ENCODE measurements at places on chromosomes 5 and 9.

- no peak for DNase-seq
Observed at GRCh38 chr9:109064963-109065702, 51.8 kb upstream of the CTNNAL1 start.

DNA sequence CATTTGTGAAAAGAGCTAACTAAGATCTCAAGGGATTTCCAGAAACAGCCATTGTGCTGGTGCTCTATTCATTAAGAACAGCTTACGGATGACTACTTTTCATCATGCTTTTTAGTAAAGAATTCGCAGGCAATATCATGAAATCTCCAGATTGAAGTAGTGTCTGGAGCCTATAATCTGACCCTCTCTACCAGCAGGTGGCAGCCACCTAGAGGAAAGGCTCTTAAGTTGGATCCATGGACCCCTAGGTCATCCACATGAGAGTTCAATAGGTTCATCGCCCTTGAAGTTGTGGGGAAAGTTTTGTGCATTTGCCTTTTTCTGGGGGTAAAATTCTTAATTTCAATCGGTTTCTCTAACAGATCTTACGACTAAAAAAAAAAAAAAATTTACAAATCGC lies 82.3 kb downstream of the SLC1A3 start:
- DNase-seq = no peak

- no peak for DNase-seq
Observed at GRCh38 chr5:102536323-102536928, 37.6 kb upstream of the SLCO6A1 start.

GRCh38 chr5:102772273-102772672 lies 17.2 kb downstream of the PAM start:
- no peak for DNase-seq

DNA sequence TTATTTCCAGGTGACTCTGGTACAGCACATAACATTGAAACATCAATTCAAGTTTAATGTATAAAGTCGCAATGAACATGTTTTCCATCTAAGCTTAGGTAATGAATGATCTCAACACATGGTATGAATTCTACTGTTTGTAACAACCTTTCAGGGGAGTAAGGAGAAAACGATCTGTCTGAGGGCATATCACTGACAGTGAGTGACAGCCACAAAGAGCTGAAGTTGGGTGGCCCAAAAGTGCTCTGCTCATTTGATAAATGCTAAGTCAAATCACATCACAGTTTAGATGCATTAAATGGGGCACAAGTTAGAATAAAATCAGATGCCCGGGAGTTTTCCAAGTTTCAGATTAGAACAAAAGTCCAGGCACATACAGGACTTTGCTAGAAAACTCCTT lies 1.2 kb downstream of the FANCC start:
- no peak for DNase-seq

- DNase-seq = no peak
Observed at GRCh38 chr5:171425596-171426244, 6.3 kb downstream of the FGF18 start.

GRCh38 chr5:60369391-60369790 lies 330.6 kb downstream of the DEPDC1B start:
- no peak for DNase-seq

GRCh38 chr9:121220996-121221663 lies 19.5 kb upstream of the RAB14 start:
- no peak for DNase-seq
